ENCODE measurements at places on chromosomes 7 and 10.
A peak's percentile ranks its signal among the peaks of the same experiment; 100 is the strongest.

DNA sequence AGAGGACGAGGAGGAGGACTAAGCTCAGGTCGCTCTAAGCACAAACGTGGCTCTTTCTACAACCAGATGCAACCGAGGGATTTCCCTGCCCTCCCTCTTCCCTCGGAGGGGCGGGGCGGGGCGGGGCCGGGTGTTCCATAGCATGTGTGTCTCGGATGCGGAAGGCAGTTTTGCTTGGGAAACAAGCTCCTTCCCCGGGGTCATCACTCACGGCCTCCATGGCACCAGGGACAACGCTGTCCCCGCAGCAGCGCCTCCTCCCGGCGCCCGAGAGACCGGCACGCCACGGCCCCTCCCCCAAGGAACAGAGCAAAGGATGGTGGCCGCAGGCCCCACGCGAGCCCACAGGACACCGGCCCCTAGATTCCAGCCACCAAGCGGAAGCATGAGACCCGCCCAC lies 110.5 kb downstream of the PAXIP1 start:
- DNase-seq, result no peak

DNA sequence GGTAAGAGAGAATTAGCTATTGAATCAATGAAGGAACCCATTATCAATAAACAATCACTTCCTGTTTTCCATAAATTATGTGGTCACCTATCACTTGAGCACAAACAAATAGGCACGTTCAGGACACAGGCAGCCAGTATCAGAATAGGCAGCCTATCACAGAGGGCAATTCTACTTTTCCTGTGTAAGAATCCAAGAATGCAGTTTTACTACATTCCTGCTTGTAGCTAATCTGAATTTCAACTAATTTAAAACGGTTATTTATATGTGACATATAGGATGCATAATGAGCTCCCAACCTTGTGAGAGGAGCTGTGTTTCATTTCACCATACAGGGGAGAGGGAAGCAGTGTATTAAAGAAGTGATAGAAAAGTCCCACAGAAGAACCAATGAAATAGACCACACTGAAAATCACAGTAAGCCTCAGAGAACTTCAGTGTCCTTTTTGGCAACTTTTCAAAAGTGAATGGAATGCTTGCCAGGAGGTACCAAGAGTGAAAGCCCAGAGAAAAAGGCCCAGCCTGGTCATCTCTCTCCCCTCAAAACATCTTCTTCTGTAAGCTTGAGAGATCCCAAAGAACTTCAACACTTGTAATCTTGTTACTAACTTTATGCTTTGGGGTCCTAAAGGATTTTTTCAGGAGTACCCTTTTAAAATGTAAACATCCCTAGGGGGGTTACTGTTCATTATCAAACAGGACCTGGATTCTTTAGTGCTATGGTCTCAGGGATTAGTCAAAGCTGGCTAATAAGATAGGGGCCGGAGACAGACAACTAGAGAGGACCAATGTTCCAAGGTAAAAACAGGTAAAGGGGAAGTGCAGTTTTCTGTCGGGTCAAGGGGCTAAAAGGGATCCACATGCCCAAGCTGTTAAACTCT lies 1.3 kb downstream of the IMMP2L start:
- peak; percentile 80 for DNase-seq

DNA sequence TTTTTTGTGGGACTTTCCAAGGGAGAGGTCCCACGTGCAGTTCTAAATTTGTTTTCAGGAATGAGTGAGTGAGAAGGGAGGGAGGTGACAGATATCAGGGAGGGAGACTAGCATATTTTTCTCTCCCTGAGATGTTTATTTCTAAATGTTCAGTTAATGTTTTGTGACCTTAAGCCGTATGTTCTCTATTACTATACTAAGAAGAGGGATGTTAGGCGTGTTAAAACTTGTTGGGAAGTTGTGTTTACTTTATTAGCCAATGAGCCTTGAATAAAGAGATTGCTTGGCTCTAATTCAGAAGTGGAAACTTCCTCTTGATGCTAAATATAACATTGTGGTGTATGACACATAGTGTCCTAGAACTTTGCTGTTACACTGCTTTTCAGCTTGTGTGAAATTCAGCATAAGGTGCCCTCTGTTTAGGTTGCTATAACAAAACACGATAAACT lies 37.3 kb downstream of the DNAH11 start:
- DNase-seq, result peak; percentile 55

GRCh38 chr7:114417290-114417689 lies 2.7 kb downstream of the FOXP2 start:
- DNase-seq, result no peak

- DNase-seq, result no peak
Observed at GRCh38 chr10:48684792-48685623, at the start of gene WDFY4. Gene WDFY4, plus strand, starts transcription at chr10:48684873. Its CDS starts 24,860 bp downstream, at chr10:48709733.

DNA sequence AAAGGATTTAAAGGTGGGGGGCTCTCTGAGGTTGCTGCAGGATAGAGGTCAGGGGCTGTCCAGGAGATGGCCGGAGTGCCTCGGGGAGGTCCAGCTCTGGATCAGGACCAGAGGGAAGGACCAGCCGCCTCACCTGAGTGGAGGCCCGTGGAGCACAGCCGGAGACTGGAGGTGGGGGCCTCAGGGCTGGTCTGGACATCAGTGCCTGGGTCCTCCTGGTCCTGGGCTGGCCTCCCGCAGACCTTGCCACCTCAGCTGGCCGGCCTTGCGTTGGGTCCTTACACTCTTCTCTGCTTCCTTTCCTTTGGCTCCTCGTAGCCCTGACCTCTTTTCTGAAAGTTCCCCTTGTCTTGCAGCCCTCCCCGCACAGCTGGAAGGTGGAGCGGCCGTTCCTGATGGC lies 2.0 kb downstream of the SUN1 start:
- no peak for DNase-seq

GRCh38 chr7:136114966-136115762 lies 138.0 kb upstream of the MTPN start:
- peak; percentile 60 for DNase-seq

DNA sequence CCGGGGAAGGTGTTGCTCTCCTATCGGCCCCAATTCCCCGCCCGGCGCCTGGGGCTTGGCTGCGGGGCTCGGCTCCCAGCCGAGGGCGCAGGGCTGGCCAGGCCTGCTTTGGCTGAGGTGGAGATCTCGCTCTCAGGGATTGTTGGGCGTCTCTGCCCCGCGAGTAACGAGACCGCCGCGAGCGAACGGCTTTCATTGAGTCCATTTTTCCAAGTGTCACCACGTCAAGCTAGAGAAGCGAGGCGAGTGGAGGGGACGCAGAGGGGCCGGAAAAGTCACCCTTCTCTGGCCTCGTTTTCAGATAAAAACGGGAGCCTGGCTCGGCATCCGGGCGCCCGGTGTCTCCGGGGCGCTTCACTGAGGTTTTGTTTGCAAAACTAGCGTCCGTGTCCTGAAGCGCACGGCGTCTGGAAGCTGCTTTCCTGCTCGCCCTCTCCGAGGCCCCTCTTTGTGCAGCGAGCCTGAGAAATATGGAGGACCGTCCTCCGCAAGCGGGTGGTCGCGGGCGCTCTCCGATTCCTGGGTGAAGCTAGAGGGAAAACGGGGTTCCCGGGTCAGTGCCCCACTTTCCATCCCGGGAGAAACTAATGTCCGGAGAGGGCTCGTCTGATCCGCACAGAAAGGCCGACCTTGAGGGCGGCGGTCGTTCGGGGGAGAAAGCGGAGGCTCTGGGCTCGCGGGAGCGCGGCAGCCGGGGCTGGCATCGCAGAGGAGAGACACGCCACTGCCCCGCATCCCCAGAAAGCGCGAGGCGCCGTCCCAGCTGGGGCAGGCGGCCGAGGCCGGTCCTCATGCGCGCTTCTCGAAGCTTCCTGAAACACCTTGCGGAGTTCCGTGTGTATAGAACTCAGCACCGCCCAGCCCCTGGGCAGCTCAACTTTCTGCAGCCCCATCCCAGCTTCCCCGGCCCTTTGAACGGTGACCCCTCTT lies 3.5 kb upstream of the EN2 start:
- DNase-seq, result no peak

- DNase-seq, result no peak
Observed at GRCh38 chr10:16905320-16905719, 88.1 kb upstream of the RSU1 start.

DNA sequence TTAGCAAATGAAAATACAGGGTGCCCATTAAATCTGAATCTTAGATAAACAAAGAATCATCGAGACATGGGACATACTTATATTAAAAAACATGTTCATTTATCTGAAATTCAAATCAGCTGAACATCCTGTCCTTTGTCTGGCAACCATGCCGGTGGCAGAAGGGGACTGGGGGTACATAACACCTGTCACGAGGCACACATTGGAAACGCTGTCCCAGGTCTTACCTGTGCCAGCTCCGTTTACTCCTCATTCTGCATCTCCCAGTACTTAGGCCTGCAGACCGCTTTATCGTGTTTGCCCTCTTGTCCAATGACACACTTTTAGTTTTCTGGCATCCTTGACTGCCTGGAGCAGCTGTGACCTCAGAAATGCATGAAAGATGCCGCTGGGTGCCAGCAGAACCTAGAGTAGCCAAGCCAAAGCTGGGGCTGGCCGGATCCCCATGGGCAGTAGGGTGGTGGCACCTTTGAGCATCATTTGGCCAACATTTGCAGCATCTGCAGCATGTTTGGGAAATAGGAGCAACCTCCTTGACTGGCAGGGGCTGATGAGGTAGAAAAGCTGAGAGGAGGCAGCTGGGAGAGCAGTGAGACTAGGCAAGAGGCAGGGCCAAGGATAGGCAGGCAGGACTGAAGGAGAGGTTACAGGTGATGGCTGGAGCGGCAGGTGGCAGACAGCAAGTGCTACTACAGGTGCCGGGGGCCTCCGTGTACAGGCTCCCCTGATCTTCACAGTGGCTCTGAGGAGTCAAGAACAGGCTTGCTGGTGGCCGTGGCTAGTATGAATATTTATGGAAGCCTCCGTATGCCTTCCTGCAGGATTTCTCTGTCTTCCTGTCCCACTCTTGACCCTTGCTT lies 62.3 kb upstream of the BTBD16 start:
- DNase-seq, result no peak

GRCh38 chr7:125316466-125316865 lies 386.8 kb upstream of the POT1 start:
- DNase-seq, result peak; percentile 34

GRCh38 chr10:25105262-25105661 lies 69.5 kb upstream of the GPR158 start:
- no peak for DNase-seq

GRCh38 chr7:120337308-120337907 lies 64.4 kb downstream of the KCND2 start:
- DNase-seq, result peak; percentile 7

DNA sequence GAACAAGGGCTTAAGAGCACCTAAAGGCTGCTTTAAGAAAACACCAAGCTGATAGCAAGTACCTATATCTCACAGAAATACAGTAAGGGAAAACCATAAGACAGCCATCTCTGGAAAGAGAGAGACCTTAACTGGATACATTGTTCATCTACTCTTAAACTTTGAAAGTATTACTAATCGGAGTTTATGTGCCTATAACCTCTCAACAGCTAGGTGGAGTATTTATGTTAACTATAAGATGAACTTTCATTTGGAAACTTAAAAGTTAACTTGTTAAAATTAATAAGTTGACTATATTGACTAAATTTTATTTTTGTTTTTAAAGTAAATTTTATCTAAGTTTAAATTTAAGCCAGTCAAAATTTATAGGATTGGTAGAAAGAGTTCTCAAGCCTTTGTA lies 90.6 kb downstream of the USP6NL start:
- no peak for DNase-seq

- DNase-seq, result no peak
Observed at GRCh38 chr10:17781856-17782255, 27.3 kb upstream of the MRC1 start.

DNA sequence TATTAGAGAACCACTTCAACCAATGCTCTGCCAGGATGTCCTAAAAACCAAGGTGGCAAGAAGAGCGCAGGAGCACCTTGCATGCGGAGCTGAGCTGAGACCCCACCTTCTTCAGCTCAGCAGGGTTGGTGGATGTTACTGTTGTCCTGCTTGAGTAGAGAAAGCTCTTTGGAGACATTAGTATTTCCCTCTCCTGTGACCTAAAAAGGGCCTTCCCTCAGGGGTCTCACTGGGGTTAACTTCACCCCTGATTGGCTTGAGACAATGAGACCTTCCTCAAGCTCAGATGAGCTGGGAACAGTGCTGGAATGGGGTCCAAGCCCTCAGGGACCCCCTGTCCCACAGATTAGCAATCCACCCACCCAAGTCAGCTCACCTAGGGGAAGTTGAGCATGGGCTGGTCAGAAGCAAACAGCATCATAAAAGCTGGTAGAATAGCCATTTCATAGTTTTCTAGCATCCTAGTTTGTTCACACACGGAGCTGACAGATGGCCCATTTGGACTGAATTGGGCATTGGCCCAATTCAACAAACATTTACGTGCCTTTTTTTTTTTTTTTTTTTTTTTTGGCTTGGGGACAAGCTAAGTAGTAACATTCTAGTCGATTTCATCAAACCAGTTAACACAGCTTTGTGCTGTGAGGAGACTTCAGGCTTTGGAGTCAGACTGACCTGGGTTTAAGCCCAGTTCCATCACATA lies 100.6 kb upstream of the HABP2 start:
- no peak for DNase-seq

- DNase-seq, result peak; percentile 100
Observed at GRCh38 chr10:24383681-24384106, 174.8 kb downstream of the KIAA1217 start.

- peak; percentile 20 for DNase-seq
Observed at GRCh38 chr7:124989911-124990310, 60.3 kb upstream of the POT1 start.

GRCh38 chr10:98295401-98295811 lies 27.4 kb upstream of the LOXL4 start:
- DNase-seq, result no peak

GRCh38 chr10:86168256-86168655 lies 198.3 kb downstream of the GRID1 start:
- DNase-seq, result no peak

All from astrocyte of the hippocampus (primary cell).